ENCODE measurements at places on chromosomes 6 and 20.

GRCh38 chr6:39836606-39837005 lies 44.4 kb downstream of the DAAM2 start:
- DNase-seq: no peak

DNA sequence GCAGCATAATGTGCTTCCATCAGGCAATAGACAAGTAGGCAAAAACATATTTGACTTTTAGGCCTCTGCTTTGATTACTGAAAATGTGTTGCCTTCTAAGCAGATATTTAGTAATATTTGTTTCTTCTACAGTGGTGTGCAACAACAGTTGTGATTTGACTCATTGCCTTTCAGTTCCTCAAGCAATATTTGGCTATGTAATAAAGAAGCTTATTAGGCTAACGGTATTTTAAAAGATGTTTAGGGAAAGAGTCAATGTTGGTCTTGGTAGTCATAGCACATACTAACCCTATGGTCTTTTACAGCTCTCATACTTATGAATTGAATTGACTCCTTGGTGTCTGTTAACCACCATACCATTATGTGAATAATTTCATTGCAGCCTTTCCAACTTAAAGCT lies 124.1 kb downstream of the GRIK2 start:
- no peak for DNase-seq

DNA sequence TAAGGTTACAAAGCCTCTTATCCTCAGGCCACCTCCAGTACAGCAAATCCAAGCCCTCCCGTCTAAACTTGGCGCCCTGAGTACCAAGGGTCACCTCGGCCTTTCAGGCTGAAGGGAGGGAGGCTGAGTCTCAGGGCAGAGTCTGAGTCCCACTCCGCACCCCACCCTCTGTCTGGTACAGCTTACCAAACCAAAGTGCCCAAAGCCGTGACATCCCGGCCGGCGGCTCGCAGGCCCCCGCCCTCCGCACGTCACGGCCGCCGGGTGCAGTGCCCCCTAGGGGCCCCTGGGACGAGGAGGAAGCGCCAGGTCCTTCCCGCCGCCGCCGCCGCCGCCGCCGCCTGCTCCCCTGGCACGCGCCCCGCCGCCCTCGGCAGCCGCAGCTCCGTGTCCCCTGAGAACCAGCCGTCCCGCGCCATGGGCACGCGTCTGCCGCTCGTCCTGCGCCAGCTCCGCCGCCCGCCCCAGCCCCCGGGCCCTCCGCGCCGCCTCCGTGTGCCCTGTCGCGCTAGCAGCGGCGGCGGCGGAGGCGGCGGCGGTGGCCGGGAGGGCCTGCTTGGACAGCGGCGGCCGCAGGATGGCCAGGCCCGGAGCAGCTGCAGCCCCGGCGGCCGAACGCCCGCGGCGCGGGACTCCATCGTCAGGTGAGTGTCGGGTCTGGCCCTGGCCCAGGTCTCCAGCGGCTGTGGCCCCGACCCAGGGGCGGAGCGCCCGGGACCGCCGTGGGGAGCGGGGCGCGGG lies at the start of gene MTHFD1L:
TSS of gene MTHFD1L (plus strand) at position 297 of the 741 bp plus-strand sequence. CDS start at position 418, 121 bp downstream.
- DNase-seq: peak; percentile 72

DNA sequence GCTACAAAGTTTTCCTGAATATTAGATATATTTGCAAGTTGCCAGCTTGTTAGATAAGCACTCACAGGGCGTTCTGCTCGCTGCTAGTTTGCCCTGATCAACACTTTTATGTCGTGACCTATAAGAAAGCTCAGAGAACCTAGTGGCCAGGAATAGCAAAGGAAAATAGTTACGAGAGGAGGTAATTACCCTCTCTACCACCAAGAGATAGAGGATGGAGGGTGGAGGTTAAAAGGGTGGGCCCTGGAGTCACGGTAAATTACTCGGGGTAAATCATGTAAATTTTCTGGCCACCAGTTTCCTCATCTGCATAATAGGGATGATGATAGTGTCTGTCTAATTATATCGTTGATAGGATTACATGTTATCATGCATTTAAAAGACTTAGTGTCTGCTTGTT lies 87.2 kb downstream of the JPH2 start:
- no peak for DNase-seq

- DNase-seq: no peak
These were observed 45.2 kb upstream of the RALY start for GRCh38 chr20:33948480-33948879.

GRCh38 chr6:157221817-157222175 lies 101.5 kb downstream of the TMEM242 start:
- no peak for DNase-seq

GRCh38 chr6:83057705-83058321 lies 7.8 kb downstream of the UBE3D start:
- peak; percentile 71 for DNase-seq

DNA sequence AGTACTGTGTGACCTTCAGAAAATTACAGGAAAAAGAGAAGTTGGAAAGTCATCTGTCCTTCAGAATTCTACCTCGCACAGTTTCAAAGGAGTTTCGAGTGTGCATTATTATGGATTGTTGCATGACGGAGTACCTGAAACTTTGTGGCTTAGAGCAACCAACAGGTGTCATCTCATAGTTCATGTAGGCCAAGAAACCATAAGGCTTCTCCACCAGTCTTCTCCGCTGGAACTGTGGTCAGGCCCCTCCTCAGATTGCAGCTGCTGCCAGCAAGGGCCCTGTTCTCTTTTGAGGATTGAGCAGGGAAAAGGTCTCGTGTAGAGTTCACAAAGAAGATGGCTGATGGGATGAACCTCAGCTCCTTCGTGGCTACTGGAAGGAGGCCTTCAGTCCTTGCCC lies 151.2 kb upstream of the THBS2 start:
- DNase-seq: no peak

- DNase-seq: no peak
These were observed 1503.2 kb downstream of the HACE1 start for GRCh38 chr6:103356531-103356930.

- DNase-seq: peak; percentile 13
These were observed 35.1 kb downstream of the FRMD1 start for GRCh38 chr6:168043848-168044415.

GRCh38 chr6:79042088-79042798 lies 35.8 kb downstream of the PHIP start:
- DNase-seq: no peak

DNA sequence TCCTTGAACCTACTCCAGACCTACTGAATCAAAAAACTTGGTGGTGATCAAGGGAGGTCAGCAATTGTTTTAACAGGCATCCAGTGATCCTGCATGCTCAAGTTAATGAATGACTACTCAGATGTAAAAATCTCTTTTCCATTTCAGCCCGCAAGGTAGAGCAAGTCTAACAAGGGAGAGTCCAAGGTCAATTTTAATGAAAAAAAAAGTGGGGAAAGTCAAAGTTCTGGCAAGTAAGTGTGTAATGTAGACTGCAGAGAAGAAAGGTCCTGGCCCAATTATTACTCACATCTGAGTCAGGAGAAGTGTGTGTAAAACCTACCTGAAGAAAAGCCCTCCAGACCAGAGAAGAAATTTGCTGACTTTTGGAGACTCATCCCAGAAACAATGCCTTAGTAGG lies 193.5 kb downstream of the UBE3D start:
- no peak for DNase-seq

GRCh38 chr20:47479506-47479905 lies 22.2 kb upstream of the NCOA3 start:
- no peak for DNase-seq

- DNase-seq: no peak
These were observed 55.9 kb upstream of the NAA20 start for GRCh38 chr20:19961293-19961692.

DNA sequence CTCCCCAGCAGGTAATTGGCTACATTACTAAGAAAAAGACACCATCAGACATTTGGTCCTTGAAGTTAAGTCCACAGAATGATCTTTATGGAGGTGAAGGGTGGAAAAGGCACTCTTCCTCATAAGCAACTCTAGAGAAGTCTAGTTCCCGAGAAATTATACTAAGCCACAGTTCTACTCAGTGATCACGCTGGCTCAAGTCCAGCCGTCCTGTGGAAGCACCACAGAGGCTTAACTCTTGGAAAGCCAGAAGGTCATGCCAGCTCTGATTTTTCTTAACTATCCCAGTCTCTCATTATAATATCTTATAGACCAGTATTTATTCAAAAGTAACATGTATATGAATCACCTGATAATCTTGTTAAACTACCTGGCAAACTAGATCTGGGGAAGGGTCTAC lies 258.5 kb downstream of the EYA4 start:
- DNase-seq: no peak

GRCh38 chr6:164039954-164040375 lies 625.4 kb downstream of the QKI start:
- peak; percentile 76 for DNase-seq

GRCh38 chr6:21856456-21856825 lies 262.9 kb downstream of the SOX4 start:
- DNase-seq: no peak

- DNase-seq: no peak
These were observed 9.3 kb upstream of the LAMA5 start for GRCh38 chr20:62376112-62377063.

GRCh38 chr6:84921891-84922290 lies 157.5 kb upstream of the TBX18 start:
- DNase-seq: no peak

- DNase-seq: peak; percentile 85
These were observed 17.6 kb downstream of the MCUR1 start for GRCh38 chr6:13796781-13797180.

DNA sequence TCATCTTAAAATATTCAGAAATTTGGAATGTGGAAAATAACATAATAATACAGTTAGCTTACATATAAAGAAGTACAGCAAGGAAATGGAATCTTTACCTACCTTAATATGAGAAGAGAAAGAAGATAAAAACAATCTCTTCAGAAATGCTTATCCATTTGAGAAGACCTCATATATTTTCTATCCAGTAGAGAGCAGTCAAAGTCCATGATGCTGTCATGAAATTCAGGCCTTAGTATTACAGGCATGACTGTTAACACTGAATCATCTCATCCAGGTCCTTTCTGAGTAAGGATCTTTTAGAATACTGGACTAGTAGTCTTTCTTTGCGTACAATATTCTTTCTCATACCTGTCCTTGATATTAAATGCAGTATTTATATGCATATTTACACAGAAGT lies 713.4 kb downstream of the CD109 start:
- DNase-seq: no peak

- no peak for DNase-seq
These were observed 4.9 kb upstream of the AAR2 start for GRCh38 chr20:36231331-36231730.

DNA sequence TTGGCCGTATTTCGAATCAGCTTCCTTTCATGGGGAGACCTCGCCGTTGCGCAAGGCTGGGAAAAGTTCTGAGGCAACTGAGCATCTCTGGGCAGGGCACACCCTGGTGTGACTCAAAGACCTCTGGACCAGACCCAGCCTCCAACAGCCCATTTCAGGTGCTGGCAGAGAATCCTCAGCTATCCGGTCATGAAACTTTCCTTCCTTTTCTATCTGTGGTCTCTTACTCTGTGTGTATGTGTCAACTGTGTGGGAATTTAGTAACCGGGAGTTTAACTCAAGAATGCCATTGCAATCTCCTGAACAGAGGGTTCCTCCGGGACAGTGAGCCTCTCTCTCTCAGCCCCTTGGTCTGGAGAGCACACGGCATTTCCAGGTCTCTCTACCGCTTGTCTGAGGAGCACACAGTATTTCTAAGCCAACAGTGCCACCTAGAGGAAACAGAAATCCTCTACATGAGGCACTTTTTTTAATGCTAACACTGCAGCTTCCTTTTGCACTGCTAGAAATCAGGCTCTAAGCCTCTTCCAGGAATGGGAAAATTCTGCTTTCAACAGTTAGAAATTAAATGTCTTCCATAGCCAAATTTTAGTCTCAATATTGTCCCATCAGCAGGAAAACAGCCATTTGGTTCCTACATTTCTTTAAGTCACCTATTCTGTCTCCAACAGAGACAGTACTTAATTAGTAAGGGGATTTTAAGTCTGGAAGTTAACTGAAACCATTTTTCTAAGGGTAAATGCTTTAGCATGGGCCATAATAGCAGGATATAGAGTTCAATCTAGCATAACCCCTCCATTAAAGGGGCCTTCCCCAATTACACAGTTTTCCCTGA lies 32.7 kb downstream of the PLN start:
- peak; percentile 26 for DNase-seq

DNA sequence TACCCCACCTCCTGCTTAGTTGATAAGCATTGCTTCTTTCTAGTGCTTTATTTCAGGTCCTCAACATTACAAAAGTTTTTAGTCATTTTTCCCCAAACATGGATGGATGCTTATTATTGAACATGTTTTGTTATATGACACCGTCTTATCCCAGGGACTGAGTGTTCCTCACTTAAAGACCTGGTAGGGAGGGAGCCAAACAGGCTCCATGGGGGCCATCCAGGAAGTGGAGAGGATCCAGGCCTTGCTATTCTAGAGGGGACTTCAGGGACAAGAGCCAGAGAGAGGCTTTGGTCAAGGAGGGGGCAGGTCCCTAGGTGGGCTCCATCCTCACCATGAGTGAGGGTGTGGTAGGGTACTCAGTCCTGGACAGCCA lies 7.4 kb downstream of the SLC32A1 start:
- DNase-seq: no peak

GRCh38 chr6:96836631-96837080 lies 621 bp downstream of the GPR63 start:
- no peak for DNase-seq

DNA sequence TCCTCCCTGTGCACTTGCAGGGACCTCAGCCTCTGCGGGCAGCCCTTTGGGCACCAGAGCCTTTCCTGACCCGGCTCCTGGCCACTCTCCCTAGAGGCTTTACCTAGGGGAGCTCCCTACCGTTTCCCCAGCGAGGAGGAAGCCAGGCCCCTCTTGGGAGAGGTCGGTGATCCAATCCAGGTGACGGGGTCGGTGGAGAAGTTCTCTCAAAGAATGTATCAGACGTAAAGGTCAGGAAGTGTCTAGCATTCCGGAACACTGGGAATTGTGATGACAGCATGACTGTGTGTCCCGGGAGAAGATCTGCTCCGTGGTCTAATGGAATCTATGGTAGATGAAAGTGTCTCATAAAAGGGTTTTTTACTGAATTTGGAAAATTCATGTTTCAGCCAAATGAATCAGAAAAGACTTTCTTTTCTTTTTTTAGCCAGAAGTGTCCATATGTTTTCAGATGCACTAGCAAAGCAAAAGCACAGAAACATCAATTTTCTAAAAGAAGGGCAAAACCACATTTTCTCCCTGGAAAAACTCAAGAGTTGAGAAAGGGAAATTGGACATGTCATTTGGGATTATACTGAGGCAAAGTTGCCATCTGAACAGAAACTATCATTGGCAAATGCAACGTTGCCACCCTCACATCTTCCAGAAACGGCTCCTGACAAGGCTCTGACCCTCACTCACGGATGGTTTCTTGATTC lies 289.4 kb downstream of the THBS2 start:
- DNase-seq: no peak

GRCh38 chr20:15886250-15886649 lies 687.0 kb downstream of the KIF16B start:
- no peak for DNase-seq

GRCh38 chr20:50727792-50728485 lies 3.4 kb upstream of the PARD6B start:
- DNase-seq: no peak

- DNase-seq: no peak
These were observed 176.6 kb downstream of the MRPL14 start for GRCh38 chr6:43950731-43951062.

Data from T47D (cell line).